ENCODE measurements at places on chromosomes 7 and 10.

- DNase-seq: peak; percentile 7
Observed at GRCh38 chr10:93553482-93554315, 12.8 kb upstream of the FFAR4 start.

DNA sequence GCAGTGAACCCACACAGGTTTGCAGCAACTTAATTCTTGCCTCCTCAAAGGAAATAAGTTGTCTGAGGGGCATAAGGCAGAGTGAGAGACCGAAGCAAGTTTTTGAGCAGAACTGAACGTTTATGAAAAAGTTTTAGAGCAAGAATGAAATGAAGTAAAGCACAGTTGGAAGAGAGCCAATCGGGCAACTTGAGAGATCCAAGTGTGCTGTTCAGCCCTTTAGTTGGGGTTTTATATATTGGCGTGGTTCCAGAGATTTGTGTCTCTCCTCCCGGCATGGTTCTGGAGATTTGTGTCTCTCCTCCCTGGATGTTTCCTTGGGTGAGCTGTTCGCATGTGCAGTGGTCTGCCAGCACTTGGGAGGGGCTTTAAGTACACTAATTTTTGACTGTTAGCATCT is 141.4 kb upstream of the DGKB start:
- no peak for DNase-seq

GRCh38 chr7:30846378-30846777 is 65.3 kb upstream of the AQP1 start:
- no peak for DNase-seq

DNA sequence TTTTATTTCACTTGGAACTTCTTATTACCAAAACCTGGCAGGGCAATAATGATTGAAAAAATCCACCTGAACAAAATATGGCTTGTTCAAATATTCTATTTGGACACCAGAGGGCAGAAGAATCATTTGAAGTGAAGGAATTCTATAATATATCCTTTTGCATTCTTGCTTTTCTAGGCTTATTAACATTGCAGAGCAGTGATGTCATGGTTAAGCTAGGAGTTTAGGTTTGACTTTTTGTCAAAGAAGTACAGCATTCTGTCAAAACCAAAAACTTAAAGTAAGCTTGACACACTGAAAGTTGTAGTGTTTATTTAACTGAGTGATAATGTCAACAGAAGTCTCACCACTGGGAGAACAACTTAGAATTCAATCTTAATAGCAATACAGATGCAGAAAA is 156.0 kb downstream of the SEMA3D start:
- peak; percentile 76 for DNase-seq

DNA sequence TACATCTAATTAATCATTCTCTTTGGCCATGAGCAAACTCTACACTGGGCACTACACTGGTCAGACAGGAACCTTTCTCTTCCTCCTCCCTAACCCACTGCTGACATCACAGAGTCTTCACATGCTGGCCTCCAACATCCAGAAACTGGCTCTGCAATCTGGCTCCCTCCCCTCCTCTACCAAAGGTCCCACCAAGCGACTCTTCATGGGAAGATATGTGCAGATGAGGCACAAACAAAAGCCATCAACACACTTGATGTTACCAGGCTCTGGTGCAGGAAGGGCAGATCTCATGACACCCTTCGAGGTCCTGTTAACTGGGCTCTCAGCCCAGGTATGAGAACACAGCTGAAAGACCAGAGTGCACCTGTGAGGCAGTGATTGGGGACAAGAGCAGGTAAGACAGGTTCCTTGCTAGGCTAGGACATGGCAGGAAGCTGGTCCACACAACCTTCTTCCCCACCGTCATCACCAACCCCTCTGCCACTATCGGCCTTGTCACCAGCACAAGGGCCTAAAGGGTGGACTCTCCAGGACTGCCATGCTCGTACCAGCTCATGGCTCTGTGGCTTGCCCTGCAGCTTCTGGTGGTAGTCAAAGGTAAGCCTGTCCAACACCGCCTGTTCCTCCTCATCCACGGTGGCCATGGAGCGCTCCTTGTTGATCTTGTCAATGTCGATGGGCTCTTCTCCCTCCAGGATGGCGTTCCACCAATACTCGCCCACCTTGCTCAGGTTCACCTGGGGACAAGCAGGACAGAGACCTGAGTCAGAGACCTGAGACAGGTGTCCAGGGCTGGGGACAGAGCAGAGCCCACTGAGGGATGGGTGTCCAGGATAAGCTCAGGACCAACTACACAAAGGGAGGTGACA is 66.6 kb upstream of the CAMK2B start:
- DNase-seq: no peak

GRCh38 chr10:75159519-75159918 is 48.1 kb downstream of the SAMD8 start:
- no peak for DNase-seq

- DNase-seq: no peak
Observed at GRCh38 chr7:149223176-149223575, 16.3 kb upstream of the ZNF212 start.

DNA sequence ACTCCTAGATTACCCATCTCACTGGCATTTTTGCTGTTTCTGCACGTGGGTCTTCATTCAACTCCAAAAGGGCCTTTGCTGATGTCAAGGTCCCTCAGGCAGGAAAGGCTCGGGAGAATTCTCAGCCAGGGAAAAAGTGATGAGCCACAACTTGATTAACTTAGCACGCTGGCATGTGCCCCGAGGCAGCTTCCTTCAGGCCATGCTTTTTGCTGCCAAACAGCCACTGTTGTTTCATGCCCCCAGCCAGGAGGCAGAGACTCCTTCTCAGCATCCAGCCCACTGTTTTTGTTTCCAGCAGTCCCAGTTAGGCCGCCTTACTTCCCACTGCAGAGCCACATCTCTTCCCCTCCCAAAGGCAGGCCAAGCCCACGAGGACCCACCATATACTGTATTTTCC is 266.5 kb upstream of the YAE1 start:
- DNase-seq: no peak

DNA sequence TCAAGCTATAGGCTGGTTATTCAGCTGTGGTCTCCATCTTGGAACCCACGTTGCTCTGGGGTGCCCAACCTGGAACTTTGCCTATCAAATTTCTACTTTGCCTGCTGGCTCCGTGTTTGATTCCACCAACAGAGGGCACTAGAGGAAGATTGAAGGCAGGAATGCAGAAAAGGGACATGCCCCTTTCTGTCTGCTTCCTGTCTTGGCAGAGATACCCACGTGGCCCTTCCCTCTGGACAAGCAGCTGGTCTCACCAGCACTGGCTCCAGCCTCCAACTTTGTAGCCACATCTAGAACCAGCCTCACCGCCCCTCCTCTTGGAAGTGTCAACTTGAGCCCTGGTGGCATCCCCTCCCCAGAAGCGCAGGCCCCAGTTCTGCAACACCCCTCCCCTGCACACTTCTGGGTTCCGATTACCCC is 52.1 kb upstream of the ZNF438 start:
- DNase-seq: peak; percentile 46

- DNase-seq: no peak
Observed at GRCh38 chr7:74318043-74318442, 28.8 kb downstream of the CLIP2 start.

DNA sequence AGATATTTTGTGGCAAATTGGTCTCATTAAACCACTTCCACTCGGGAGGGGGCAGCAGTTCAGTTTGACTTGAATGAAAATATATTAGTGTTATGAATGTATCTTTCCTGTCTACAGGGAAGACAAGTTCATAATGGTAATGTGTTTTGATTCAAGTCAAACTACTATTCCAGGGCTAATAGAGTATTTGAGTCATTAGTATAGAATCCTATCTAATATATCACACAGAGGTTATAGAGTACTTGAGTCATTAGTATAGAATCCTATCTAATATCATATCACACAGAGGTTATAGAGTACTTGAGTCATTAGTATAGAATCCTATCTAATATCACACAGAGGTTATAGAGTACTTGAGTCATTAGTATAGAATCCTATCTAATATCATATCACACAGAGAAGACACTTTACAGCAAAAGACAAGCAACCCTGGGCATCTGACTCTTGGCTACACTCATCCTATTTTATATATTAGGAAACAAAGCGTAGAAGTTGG is 199.7 kb upstream of the MAGI2 start:
- peak; percentile 13 for DNase-seq

DNA sequence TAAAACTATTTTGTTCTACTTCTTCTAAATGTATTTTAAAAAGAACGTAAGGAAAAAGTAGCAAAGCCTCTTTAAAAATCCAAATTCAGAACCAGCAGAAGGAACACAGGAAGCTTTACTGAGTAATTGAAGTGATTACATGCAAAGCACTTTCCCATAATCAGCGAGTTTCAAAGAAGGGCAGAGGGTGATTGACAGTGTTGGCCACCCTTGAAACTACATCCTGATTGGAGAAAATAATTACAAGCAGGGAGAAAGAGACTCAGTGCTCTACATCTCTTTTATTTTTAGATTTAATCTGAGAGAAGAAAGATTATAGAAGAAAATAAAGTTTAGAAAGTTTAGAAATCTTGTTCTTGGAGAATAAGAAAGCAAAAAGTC is 20.3 kb upstream of the HGF start:
- DNase-seq: no peak

- DNase-seq: no peak
Observed at GRCh38 chr7:30467271-30467670, 11.3 kb downstream of the NOD1 start.

GRCh38 chr7:7895004-7895650 is 73.5 kb upstream of the GLCCI1 start:
- DNase-seq: no peak

DNA sequence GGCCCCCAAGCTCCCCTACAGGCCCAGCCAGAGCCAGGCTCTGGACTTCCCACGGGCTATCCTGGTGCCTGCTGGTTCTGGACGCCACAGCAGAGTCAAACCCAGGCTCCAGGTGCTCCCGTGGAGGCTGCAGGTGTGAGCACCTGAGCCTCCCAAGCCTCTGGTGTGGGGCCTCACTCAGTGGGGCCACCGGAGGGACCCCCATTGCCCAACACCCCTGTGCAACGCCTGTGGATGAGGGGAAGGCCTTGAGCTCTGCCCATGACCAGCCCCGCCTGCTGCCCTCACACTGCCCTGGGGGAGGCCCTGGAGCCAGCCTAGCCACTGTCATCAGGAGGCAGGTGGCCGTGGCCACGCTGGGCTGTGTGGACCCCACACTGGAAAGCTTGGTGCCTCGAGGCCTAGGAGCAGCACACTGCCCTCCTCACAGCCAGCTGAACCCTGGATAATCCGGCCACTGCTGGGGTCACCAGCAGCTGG is 229.3 kb downstream of the MAD1L1 start:
- no peak for DNase-seq

DNA sequence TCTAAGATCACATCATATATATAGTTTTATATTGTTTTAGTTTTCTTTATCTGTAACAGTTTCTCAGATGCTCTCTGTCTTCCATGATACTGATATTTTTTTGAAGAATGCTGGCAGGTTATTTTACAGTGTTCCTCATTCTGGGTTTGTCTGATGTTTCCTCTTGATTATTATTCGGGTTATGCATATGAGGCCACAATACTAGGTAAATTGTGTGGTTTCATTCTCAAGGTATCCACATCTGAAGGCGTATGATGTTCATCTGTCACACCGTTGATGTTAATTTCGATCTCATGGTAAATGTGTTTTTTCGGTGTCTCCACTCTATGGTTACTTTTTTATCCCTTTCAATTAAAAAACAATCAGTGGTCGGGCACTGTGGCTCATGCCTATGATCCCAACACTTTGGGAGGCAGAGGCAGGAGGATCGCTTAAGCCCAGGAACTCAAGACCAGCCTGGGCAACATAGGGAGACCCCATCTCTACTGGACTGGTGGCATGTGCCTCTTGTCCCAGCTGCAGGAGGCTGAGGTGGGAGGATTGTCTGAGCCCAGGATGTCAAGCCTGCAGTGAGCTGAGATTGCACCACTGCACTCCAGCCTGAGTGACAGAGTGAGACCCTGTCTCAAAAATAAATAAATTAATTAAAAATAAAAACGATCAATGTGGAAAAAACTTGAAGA is 108.9 kb downstream of the TPST1 start:
- DNase-seq: no peak

- no peak for DNase-seq
Observed at GRCh38 chr10:118458957-118459641, 117.0 kb upstream of the FAM204A start.

GRCh38 chr7:93039786-93040185 is 78.0 kb downstream of the SAMD9 start:
- DNase-seq: no peak

DNA sequence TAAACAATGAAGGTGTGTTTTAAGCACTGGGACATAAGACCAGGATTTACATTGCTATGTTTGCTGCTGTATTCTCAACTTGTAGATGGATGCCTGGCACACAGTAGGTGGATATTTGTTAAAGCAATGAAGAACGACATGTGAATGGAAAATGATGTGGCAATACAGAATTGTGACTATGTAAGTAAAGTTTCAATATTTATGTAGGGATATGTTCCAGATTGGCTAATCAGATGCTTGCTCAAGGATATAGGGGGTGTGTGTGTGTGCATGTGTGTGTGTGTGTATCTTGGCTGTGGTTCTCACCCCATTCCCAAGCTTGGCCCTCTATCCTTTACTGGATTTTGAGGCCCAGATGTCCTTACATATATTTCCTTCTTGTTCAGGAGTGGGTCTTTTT is 42.7 kb upstream of the LAMB1 start:
- DNase-seq: peak; percentile 55

DNA sequence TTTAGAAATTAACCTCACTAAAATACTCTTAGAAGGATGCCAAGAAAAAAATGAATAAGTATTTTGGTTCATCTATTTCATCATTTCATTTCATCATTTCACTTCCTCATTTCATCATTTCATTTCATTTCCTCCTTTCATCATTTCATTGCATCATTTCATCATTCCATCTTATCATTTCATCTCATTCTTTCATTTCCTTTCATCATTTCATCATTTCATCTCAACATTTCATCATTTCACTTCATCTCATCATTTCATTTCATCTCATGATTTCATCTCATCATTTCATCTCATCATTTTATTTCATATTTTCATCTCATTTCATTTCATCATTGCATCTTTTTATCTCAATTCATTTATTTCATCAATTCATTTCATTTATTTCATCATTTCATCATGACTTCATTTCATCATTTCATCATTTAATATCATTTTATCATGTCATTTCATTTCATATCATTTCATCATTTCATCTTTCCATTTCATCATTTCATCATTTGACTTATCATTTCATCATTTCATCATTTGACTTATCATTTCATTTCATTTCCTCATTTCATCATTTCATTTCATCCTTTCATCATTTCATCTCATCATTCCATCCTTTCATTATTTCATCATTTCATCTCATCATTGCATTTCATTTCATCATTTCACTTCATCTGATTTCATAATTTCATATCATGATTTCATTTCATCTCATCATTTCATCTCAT is 129.9 kb downstream of the ZNF92 start:
- no peak for DNase-seq

DNA sequence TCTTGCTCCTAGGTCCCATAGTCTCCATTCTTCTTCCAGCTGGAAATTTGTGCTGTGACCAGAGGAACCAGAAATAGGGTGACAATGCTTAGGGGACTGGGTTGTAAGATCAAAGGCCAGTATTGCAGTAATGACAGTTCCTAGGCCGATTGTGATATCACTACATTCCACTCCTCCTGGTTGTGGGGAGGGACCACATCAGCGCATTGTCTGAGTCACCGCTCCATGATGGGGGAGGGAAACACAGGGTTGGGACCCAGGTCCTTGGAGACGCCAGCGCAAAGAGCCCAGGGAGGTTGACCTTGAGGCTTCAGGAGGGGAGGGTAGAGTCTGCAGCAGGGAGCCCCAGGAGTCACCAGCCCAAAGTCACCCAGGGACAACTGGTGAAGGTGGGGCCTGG is 20.8 kb upstream of the GGCT start:
- no peak for DNase-seq

All from fibroblast of skin of abdomen (primary cell).